ENCODE measurements at places on chromosomes 6 and 20.

DNA sequence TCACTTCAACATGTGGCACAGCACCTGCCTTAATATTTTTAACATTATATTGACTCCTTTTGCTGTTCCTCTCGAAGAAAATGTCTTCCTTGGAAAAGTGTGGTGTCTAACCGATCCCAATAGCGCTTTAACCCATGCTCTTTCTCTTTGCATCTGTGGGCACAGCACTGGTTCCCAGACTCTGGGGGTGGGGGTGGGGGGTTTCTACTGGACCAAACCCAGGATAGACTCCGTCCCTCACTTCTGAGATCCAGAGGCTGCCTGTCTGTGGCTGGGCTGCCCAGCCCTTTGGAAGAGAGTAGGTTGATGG is 3.9 kb upstream of the ZNF292 start:
- no peak for DNase-seq

DNA sequence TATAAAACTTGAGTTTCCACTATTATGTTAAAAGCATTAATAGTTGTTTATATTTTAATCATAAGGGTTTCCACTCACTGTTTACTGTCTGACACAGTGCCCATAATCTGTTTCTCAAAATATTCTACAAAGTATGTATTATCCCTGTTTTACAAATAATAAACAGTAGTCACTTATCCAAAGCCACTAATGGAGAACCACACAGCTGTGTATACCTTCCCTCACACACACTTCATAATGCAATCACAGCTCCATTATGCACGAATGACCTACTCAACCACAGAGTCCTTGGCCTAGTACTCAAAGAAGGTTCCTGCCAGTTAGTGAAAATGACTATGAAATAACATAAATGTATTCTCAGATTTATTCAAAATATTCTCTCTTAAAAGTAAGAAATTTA is 103.1 kb downstream of the EPB41L2 start:
- DNase-seq = no peak

GRCh38 chr20:39036011-39036410 is 73.9 kb downstream of the DHX35 start:
- no peak for DNase-seq

DNA sequence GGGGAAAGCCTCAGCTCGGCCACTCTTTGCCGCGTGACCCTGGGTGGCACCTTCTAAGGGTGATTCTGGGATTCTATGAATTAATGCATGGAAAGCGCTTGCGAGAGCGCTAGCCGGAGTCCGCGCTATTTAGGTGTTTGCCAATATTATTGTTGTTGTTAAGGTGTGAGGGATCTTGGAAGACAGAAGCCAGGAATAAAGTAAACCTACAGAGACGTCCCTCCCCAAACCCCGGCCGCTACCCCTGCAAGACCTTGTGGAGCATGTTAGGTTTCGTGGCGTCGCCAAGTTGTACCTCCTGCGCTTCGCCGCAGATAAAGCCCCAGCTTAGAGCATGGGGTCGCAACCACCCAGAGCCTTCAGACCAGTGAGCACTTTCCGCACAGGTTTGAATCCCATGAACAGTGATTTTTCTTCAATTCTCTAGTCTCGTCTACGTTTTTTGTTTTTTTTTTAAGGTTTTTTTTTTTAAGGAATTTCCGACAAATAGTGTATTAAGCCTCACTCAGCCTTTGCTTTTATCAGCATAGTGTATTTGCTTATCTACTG is 16.9 kb upstream of the ZSCAN9 start:
- DNase-seq = no peak

Measured in stimulated activated CD8-positive, alpha-beta memory T cell treated with anti-CD3 and anti-CD28 coated beads, Interleukin-2, amount 100 ng/mL, for 1 hour (primary cell).